ENCODE measurements at places on chromosomes 4 and X.

DNA sequence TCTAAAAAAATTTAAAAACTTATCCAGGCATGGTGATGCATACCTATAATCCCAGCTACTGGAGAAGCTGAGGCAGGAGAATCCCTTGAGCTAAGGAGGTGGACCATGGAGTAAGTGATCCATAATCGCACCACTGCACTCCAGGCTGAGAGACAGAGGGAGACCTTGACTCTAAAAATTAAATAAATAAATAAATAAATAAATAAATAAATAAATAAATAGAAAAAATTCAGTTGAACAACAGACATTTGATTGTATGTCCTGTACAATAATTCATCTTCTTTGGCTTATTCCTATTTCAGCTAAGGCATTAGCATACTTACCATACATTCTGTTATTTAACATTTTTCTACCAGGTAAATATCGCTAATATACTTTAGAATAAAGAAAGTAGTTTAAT lies 726.1 kb upstream of the GALNTL6 start:
- no peak for DNase-seq

DNA sequence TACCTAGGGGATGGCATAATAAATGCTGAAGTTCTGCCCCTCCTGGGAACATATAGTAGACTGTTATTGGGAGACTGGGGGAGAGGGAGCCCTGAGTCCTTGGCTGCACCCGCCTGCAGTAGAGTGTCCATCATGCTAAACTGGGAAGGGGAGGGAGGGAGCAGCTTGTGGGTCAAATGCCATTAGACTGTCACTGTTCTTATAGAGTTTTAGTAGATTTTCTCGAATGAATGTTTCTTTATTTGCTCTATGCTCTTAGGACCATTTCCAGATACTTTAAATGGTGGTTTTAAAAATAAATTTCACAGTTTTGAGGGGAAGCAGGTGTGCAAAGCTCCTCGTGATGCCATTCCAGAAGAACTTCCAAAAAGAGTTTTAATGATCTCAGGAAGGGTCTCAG lies 111.6 kb upstream of the USP9X start:
- DNase-seq = no peak

GRCh38 chr4:182286035-182286434 lies 42.8 kb downstream of the TENM3 start:
- no peak for DNase-seq

- DNase-seq = peak; percentile 68
Measured at GRCh38 chrX:17590892-17591740, 146.2 kb upstream of the SCML1 start.

DNA sequence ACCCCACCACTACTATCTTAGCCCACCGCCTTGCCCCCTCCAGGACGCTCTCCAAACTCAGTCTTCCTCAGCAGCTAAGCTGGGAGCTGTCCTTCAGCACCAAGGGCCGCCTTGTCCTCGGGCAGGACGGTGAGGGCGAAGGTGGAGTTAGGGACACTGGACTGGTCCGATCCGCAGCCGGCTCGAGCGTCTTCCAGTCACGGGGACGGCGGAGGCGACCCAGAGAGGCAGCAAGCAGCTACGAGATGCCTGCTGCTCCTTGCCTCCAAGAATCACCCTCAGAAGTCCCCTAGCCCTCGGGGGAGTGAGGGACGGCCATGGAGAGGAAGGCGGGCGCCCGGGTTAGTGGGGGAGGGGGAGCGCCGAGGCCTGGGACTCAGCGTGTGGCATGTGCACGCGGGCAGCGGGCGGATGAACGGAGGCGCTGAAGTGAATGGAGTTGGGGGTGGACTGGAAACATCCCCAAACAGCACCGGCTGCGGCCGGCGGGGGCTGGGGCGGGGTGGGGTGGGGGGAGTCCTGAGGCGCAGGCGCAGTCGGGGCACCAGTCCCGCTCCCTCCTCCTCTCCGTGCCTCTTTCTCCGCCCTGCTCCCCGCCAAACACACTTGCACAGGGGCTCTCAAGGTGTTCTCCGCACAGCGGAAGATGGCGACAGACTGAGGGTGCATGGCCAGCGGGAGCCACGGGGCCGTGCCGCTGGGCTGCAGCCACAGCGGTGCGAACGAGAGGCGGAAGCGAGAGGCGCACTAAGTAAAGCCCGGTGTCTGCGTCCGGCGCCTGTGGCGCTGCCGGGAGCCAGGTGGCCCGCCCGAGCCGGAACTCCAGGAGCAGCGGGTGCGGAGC lies at the start of gene NALF2:
TSS of gene NALF2 (plus strand) at position 545 of the 844 bp plus-strand sequence. CDS start 957 bp downstream, outside the sequence.
- peak; percentile 75 for DNase-seq

GRCh38 chr4:90597927-90598326 lies 470.7 kb downstream of the CCSER1 start:
- no peak for DNase-seq

GRCh38 chr4:54539500-54540029 lies 118.2 kb upstream of the KIT start:
- peak; percentile 68 for DNase-seq

DNA sequence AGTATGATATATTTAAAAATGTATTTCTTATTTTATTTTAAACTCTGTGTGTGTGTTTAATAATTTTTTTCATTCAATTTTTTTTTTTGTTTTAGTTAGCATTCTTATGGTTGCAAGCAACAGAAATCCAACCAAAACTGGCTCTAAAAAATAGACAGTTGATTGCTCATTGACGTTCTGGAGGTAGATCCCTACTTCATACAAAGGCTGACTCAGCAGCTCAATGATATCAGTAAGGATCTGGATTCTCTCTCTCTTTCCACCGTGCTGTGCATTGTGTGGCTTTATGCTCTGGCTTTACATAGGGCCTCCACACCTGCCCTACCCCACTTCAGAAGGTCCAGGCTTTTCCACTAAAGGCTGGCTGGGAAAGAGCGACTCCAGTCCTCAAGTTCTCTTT lies 117.8 kb downstream of the UCHL1 start:
- DNase-seq = peak; percentile 22

- DNase-seq = peak; percentile 77
Measured at GRCh38 chr4:40325406-40326019, 9.6 kb upstream of the CHRNA9 start.

DNA sequence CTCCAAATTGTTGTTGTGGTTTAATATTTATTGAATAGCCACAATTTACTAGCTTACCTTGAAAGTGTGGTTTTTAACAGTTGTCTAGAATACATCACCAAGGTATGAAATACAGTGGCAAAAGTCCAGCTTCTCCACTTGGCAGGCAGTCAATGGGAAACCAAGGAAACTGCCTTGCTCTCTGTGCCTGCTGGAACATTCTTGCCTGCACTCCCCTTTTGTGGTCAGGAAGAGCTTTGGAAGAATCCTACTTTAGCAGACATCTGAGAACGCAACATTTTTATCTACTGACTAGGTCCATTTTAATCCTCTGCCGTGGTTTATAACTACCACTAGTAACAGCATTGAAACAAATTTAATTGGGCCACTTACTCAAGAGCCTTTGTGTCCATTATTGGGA lies 64.5 kb downstream of the TENM3 start:
- peak; percentile 5 for DNase-seq

DNA sequence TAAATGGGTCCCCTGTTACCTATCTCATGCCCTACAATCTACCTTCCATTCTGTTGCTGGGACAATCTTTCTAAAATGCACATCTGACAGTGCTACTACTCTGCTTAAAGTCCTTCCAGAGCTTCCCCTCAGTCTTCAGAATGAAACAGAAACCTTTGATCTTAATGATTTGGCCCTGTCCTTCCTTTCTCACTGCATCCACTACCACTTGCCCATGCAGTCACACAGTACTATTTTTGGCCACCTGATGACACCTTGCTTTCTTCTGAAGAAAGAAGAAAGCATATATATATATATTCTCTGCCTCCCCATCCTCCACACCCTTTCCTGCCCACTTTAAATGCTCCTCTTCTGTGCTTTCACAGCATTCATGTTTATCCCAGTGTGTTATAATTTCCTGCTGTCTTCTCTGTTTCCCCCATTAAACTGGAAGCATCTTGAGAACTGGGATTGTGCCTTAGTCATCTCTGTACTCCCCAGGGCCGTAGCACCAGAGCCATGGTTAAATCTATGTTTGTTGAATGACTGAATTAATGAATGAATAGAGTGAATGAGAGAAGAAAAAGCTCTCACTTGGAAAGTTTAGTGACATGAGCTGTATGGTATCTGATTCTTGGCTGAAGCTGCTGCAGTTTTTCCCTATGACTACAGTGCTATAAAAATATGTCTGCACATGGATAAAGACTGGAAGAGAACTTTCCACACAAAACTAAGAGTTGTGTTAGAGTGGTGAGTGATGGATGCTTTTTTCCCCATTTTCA lies 56.2 kb downstream of the RTL9 start:
- no peak for DNase-seq

- no peak for DNase-seq
Measured at GRCh38 chr4:25884031-25884782, 21.4 kb upstream of the SEL1L3 start.

DNA sequence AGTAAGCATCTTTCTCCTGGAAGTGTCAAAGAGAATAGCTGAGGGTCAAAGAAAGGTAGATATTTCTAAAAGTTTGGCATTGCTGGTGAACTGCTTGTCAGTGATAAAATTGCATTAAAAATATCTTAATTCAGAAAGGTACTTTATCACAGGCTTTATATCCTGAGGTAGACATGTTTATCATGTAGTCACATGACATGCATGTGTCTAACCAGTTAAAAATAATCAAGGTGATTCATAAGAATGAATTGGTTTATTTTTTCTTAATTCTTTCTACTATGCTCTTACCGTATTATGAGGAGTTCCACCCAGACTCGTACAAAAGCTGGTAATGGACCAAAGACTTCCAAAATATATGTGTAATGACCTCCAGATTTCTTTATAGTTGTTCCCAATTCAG lies 6.1 kb downstream of the SLC7A11 start:
- no peak for DNase-seq

DNA sequence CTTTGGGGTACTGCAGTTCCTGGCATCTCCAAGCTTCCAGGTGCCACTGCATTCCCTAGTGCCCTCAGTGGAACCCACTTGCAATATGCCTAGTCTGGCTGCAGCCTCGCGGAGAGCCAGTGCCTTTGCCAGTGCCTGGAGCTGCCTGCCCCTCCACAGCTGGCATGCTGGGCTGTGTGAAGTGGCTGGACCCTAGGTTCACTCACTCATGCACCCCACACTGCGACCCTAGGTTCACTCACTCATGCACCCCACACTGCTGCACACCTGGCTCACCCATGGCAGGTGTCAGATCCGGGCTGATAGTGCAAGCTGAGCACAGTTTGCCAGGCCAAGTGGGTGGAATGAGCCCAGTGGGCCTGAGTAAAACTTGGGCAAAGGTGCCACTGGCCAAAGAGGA lies 253.0 kb upstream of the NDST4 start:
- no peak for DNase-seq
